ENCODE measurements at places on chromosomes 2 and 18.

- DNase-seq, result no peak
Observed at GRCh38 chr2:6423944-6424343, 441.8 kb downstream of the CMPK2 start.

DNA sequence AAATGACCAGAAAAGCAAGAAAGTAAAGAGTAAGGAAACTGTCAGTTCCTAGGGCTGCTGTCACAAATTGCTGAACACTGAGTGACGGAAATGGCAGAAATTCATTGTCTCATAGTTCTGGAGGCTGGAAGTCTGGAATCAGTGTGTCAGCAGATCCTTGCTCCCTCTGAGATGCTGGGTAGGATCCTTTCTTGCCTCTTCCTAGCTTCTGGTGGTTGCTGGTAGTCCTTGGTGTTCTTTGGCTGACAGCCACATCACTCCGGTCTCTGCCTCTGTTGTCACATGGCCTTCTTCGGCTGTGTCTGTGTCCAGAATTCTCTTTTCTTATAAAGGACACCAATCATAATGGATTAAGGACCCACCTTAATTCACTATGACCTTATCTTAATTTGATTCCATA lies 21.9 kb downstream of the PLEKHB2 start:
- no peak for DNase-seq

- DNase-seq, result no peak
Observed at GRCh38 chr2:81523344-81523743, 1218.8 kb upstream of the LRRTM1 start.

DNA sequence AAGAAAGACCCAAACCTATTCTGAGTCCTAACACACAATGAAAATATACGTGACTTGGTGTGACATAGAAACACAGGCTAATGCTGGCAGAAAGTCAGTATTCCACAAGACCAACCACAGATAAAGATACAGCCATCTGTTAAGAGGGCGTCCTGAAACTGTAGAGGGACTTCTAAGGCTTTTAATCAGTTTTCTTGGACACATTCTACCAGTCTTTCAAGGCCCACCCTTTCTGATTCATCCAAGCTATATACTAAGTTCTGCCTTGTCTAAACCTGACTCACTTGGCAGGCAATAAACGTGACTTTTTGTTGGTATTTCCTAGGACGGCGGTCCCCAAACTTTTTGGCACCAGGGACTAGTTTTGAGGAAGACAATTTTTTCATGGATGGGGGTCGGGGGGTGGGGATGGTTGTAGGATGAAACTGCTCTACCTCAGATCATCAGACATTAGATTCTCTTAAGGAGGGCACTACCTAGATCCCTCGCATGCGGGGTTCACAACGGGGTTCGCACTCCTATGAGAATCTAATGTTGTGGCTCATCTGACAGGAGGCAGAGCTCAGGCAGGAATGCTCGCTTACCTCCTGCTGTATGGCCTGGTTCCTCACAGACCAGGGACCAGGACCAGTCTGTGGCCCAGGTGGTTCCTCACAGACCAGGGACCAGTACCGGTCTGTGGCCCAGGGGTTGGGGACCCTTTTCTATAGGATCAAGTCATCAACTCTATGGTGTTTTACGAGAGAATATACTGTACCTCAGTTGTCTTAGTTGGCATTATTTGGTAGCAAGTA lies 61.4 kb downstream of the SP3 start:
- DNase-seq, result no peak

DNA sequence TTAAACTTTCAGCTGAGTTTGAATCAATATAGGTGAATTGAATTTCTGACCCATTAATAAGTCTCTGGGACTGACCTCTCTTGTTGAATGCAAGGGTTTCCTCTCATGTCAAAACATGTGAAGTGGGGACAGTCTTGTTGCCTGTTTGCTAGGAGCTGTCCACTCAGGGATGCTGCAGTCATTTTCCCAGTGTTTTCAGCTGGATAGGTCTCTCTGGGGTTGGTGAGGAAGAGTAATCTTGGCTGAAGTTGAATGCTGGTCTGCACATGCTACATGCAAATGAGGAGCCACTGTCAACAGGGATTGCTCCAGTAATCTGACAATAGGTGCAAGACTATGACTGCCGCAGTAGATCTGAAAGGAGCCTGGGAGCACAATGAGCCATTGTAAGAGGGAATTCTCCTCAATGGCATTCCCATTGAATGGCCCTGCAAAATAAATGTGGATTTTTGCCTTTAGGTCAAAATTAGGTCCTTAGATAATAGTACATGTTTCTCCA lies 34.1 kb upstream of the IL1RL1 start:
- DNase-seq, result no peak

DNA sequence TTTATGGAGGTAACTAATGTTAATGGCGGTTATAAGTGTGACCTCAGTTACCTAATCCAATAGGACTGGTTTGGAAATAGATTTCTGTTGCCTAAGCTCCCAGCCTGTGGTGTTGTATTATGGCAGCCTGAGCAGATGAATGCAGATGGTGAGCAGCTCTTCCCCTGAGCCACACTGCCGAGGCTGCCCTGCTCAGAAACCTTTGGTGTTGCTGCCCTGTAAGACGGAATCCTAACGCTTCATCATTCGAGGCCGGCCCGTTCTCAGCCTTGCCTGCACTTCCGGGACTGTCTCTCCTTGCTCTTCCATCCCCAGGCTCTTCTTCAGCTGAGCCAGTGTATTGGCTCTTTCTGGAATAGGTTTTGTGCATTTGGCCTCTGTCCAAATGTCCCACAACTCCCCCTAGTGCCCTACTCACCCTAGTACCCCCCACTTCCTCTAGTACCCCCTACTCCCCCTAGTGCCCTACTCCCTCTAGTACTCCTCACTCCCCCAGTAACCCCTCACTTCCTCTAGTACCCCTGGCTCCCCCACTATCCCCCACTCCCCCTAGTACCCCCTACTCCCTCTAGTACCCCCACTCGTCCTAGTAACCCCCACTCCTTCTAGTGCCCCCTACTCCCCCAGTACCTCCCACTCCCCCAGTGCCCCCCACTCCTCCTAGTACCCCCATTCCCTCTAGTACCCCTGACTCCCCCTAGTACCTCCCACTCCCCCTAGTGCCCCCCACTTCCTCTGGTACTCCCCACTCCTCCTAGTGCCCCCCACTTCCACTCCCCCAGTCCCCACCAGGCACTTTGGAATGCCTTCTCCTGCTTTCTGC lies 106.0 kb upstream of the TAF1B start:
- DNase-seq, result no peak
